ENCODE measurements at places on chromosomes 5 and 9. TPM values are rescaled to one million over a fixed set of nuclear protein-coding genes. Genes with fewer than 3 reads are reported as not detected.

The LCN10 gene
- total RNA-seq, result 3.2 TPM

GRCh38 chr5:21613971-21614488 is 1239.1 kb downstream of the CDH12 start:
- no peak overlapping the region for H3K27ac ChIP-seq
- no peaks in the 10 kb centered on the region for H3K27me3 ChIP-seq
- no peak overlapping the region for H3K4me3 ChIP-seq
- H3K4me1 ChIP-seq, result no peaks in the 10 kb centered on the region
- no peak for DNase-seq

- H3K4me3 ChIP-seq, result peak within 1 kb of the TSS; percentile 74
- no peaks in the 10 kb centered on the region for H3K36me3 ChIP-seq
- peak; percentile 83 for DNase-seq
- H3K4me1 ChIP-seq, result peaks cover 21% of the 10 kb centered on the region
- H3K27me3 ChIP-seq, result no peaks in the 10 kb centered on the region
These were observed at the start of gene ENG for GRCh38 chr9:127854184-127854806. Gene ENG, minus strand, starts transcription at chr9:127854658. Its CDS starts 303 bp downstream, at chr9:127854355.

DNA sequence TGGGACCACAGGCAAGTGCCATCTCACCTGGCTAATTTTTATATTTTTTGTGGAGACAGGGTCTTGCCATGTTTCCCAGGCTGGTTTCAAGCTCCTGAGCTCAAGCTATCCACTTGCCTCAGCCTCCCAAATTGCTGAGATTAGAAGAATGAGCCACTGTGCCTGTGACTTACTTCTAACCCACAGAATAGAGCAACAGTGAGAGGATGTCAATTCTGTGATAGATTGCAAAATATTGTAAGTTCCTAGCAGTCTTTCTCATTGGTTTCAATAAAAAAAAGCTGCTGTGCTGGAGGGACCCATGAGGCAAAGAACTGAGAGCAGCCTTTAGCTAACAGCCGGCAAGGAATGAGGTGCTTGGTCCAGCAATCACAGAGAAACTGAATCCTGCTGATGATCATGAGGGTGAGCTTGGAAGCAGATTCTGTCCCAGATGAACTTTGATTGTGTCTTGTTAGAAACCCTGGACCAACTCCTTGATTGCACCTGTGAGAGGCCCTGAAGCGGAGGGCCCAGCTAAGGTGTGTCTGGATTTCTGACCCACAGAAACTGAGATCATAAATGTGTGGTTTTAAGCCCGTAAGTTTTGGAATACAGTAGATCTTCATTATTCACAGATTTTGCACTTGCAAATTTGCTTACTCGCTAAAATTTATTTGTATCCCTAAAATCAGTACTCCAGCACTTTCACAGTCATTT is 149.7 kb downstream of the GCNT1 start:
- H3K4me1 ChIP-seq, result no peaks in the 10 kb centered on the region
- H3K4me3 ChIP-seq, result no peak overlapping the region

GRCh38 chr5:93675460-93676450 is 65.6 kb downstream of the POU5F2 start:
- DNase-seq, result no peak
- H3K4me3 ChIP-seq, result no peak overlapping the region
- H3K27me3 ChIP-seq, result no peaks in the 10 kb centered on the region
- no peaks in the 10 kb centered on the region for H3K36me3 ChIP-seq

All from psoas muscle (tissue), 8 donors.